Activated CD4-positive, alpha-beta T cell treated with anti-CD3 and anti-CD28 coated beads for 1 hour (primary cell): ENCODE measurements at places on chromosomes 3 and 15.
A peak's percentile ranks its signal among the peaks of the same experiment; 100 is the strongest.

- DNase-seq = no peak
These were observed 56.8 kb upstream of the CHD2 start for GRCh38 chr15:92843326-92843725.

GRCh38 chr3:109132801-109133473 lies 3.6 kb upstream of the C3orf85 start:
- no peak for DNase-seq

DNA sequence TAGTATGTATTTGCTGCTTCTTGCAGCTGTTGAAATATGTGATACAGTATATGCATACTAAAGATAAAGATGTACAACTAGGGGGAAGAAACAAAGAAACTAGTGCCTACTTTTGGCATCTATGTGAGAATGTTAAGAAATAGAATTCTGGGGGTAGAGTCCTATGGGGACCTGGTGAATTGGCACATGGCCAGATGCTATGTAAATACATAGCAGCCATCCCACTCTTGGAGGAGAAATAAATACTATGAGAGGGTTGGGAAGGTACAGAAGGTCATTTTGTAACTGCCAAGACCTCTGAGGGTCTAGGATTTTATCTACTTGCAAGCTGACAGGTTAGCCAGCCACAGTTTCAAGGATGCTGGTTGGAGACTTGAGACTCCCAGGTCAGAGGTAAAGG lies 298.3 kb upstream of the TBL1XR1 start:
- DNase-seq = no peak

GRCh38 chr3:180679178-180680096 lies at the start of gene CCDC39:
CCDC39 (minus strand) TSS chr3:180679489; CDS start chr3:180679380, 109 bp downstream.
- peak; percentile 43 for DNase-seq

GRCh38 chr3:169204751-169205150 lies 458.8 kb downstream of the MECOM start:
- no peak for DNase-seq

GRCh38 chr3:130960139-130960795 lies 66.4 kb downstream of the ASTE1 start:
- no peak for DNase-seq

DNA sequence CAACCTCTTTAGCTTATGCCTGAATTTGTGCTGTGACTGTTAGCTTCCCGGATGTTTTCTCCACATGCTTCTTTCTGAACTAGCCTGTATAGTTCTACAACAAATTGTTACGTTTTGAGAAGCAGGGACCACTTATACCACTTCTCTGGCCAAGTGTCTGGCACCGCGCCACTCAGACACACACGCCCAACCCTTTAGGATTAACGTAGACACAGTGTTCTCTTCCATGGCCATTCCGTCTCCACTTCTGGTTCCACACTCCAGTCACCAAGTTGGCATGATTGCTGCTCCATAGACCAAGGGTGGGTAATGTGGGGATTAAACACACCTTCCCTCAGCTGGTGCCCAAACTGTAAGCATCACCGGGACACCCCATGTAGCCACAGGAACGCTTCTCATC lies 755 bp upstream of the TMEM108 start:
- DNase-seq = no peak
